Vagina (tissue), 2 donors: ENCODE measurements at places on chromosomes 7 and 10. TPM values are rescaled to one million over a fixed set of nuclear protein-coding genes. Genes with fewer than 3 reads are reported as not detected.

DNA sequence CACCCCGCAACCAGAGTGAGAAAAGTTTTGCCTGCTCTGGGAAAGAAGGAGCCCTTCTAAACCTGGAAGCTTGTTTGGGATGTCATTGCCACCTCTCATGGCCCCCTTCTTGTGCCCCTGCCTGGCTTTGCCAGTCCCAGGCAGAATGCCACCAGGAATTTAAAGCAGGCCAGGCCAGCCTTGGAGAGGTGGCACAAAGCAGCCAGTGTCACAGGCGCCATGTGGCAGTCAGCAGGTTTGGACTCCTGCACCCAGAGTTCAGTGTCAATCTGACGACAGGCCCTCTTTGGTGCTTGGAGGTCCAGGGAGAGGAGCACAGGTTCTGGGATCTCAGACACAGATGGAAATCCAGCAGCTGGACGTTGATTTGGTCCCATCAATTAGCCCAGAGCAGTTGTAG is 12.7 kb downstream of the HK1 start:
- DNase-seq = no peak
- H3K4me3 ChIP-seq = no peak overlapping the region
- no peaks in the 10 kb centered on the region for H3K36me3 ChIP-seq
- no peaks in the 10 kb centered on the region for H3K4me1 ChIP-seq

DNA sequence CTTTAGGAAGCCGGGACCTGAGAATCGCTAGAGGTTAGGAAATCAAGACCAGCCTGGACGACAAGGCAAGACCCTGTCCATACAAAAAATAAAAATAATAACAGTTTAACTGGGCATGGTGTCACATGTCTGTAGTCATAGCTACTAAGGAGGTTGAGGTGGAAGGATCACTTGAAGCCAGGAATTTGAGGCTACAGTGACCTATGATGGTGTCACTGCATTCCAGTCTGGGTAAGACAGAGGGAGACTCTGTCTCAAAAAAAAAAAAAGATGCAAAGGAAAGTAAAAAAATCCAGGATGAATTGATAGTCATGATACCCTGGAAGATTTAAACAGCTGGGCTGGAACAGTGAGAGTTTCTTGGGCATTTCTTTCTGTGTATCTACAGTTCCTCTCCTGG is 463.2 kb downstream of the GALNT17 start:
- no peaks in the 10 kb centered on the region for H3K36me3 ChIP-seq
- H3K4me3 ChIP-seq = no peak overlapping the region
- DNase-seq = no peak
- no peaks in the 10 kb centered on the region for H3K4me1 ChIP-seq
- no peaks in the 10 kb centered on the region for H3K27me3 ChIP-seq

GRCh38 chr7:94609561-94609960 is 46.4 kb downstream of the SGCE start:
- no peak overlapping the region for H3K4me3 ChIP-seq
- H3K27me3 ChIP-seq = no peaks in the 10 kb centered on the region
- no peaks in the 10 kb centered on the region for H3K36me3 ChIP-seq

DNA sequence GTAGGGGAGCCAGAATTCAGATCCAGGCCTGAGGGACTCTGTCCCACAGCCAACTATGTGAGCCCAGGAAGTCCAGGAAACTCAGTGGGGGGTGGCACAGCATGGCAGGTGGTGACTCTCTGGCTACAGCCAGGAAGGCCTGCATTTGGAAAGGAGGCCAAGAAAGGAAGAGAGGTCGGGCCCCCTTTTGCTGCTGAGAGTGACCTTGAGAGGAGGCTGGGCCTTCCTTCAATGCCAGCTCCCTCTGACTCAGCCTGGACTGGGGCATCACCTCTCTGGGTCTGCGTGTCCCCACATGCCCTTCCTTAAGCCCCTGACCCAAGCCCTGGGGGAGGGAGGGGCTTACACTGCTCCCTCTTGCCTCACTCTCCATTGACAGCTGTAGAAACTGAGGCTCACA is 6.4 kb upstream of the MYL10 start:
- H3K27ac ChIP-seq = no peak overlapping the region
- H3K36me3 ChIP-seq = no peaks in the 10 kb centered on the region
- no peaks in the 10 kb centered on the region for H3K27me3 ChIP-seq
- DNase-seq = no peak
- H3K4me1 ChIP-seq = no peaks in the 10 kb centered on the region

Gene BAIAP2L1
- total RNA-seq = 17.2 TPM

Gene RASA4
- 85.7 TPM for total RNA-seq

Gene NCF1
- not detected for total RNA-seq

- no peak overlapping the region for H3K4me3 ChIP-seq
- H3K27me3 ChIP-seq = no peaks in the 10 kb centered on the region
- DNase-seq = no peak
- H3K36me3 ChIP-seq = no peaks in the 10 kb centered on the region
- no peak overlapping the region for H3K27ac ChIP-seq
These were observed 293.7 kb downstream of the BICC1 start for GRCh38 chr10:58806323-58806722.

- no peak overlapping the region for H3K4me3 ChIP-seq
- no peak for DNase-seq
- no peak overlapping the region for H3K27ac ChIP-seq
- no peaks in the 10 kb centered on the region for H3K27me3 ChIP-seq
- no peaks in the 10 kb centered on the region for H3K4me1 ChIP-seq
These were observed 46.0 kb downstream of the ZAN start for GRCh38 chr7:100779359-100779758.

Gene CRPPA
- 1.2 TPM for total RNA-seq
